Cerebellar nuclear complex (tissue), 1 donor: ENCODE measurements at places on chromosomes 11 and 22.

GRCh38 chr11:120354068-120354467 is 17.9 kb downstream of the ARHGEF12 start:
- DNase-seq = no peak

DNA sequence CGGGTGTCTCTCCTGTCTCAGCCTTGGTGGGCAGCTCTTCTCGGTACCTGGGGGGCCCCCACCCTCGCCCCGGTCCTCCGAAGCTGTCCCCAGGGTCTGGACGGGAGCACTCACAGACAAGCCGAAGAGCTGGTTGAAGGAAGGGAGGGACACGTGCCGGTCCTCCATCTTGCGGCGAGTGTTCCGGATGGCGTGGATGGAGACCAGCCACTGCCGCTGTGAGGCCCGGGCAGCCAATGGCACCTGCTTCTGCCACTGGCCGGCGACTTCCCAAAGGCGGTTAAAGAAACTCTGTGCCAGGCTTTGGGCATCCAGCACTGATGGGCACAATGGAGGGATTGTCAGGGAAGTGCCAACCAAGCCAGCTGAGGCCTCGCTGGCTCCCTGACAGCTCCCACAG is 18.7 kb downstream of the PPM1F start:
- no peak for DNase-seq

- DNase-seq = no peak
These were observed 1263.6 kb upstream of the RAG2 start for GRCh38 chr11:37861671-37862070.

DNA sequence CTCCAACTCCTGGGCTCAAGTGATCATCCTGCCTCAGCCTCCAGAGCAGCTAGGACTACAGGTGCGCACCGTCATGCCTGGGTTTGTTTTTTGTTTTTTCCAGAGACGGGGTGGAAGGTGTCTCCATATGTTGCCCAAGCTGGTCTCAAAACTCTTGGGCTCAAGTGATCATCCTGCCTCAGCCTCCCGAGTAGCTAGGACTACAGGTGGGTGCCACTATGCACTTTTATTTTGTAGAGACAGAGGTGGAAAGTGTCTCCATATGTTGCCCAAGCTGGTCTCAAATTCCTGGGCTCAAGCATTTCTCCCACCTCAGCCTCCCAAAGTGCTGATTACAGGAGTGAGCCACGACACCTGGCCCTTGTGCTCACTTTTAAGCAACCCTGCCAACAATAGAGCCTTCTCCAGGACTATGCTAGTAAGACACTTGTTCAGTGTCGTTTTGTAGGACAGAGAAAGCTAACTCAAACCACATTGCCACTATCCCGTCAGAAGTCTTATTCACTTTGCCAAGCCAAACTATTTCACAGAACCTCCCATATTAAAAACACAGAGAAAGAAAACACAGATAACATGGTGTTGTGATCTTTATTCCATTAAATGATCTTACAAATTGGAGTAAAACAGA is 9.4 kb upstream of the PLAAT3 start:
- no peak for DNase-seq

DNA sequence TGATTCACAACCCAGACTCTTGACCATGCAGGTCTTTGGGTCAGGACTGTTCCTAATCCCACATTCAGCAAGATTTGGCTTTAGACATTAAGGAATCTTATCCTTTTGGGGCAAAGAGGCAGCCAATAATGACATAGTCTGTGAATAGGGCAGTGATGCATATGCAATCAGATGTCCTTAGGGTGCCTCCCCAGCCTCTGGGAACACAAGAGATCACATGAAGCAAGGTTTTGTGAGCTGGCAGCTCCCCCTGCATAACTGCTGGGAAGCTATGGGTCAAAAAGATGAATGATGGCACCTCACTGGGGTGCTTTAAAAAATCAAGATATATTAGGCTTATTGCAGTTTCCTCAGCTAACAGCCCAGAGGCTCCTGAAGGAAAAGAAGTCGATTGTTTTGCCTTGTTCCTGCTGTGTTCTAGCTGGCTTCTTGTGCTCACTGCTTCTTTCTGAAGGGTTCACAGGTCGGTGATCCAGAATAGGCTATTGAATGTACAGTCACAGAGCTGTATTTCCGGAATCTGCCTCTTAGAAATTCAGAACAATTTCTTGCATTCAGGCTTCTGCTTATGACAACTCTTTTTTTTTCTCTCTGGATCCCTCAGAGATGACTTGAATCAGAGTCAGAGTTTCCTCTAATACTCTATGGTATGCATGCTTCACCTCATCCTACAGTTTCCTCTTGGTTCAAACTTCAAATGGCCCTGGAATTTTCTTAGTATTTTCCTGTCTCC is 31.7 kb downstream of the INSC start:
- no peak for DNase-seq

DNA sequence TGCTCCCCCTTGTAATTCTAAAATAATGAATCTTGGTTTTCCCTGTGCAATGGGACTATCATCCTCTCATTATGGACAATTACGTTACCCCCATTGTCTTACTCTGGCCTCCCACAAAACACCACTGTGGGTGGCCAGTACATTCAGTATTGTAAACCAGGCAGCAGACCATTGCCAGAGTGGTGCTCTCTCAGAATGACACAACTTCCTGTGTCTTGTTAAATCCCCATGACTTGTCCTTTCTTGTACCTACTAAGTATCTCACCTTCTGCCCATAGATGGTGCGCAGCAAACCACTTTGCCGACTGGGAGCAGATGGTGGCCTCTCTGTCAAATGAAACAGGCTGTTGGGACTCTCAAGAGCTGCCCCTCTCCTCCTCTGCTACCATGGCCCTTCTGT is 287.1 kb upstream of the RAG2 start:
- no peak for DNase-seq

DNA sequence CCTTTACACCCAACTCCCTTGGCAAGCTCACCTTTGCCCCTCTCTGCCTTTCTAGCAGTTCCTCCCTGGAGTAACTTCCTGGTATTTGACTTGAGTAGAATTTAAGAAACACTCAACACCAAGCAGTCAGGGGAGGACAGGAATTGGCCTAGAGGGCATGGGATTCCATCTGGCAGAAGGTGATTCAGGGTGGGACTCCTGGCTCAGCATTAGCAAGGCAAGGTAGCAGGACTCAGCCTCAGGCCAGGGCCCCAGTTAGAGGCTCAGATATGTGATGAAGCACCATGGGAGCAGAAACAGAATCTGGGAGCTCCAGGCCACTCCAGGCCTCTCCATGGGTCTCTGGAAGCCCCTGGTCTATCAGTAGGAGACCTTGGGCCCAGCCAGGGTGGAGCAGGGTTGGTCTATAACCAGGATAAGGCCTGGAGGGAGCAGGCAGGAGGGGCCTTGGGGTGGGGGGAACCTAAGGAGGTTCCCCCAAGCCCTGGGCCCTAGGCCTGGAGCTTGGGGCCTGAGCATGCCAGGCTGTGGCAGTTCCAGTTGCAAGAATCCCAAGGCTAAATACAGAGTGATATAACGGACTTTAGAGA is 148.2 kb downstream of the PARVA start:
- no peak for DNase-seq

DNA sequence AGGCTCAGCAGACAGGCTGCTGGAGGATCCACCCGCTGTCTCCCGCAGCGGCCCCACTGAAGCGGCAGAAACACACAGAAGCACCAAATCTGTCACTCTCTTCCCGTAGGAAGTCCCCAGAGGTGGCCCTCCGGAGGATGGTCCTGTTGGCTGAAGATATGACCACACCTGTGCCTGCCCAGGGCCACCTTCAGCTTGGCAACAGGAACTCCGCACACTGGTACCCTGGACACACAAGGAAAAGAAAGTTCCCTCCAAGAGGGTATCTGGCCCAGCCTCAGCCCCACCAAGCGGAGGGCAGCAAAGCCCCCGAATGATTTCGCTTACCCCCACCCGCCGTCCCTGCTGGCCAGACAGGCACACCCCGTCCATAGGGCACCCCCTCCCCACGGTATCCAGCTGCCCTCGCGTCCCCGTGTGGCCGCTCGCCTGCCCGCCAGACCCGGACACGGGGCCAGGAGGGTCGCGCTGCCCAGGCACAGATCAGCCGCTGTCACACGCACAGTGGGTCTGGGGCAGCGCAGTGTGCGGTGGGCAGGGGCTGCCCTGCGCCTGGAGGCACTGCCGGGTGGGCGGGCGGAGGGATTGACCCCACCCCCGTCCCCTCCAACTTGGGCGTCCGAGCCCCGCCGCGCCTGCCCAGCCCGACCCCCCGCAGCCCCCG is 7.0 kb downstream of the RASSF7 start:
- DNase-seq = no peak

DNA sequence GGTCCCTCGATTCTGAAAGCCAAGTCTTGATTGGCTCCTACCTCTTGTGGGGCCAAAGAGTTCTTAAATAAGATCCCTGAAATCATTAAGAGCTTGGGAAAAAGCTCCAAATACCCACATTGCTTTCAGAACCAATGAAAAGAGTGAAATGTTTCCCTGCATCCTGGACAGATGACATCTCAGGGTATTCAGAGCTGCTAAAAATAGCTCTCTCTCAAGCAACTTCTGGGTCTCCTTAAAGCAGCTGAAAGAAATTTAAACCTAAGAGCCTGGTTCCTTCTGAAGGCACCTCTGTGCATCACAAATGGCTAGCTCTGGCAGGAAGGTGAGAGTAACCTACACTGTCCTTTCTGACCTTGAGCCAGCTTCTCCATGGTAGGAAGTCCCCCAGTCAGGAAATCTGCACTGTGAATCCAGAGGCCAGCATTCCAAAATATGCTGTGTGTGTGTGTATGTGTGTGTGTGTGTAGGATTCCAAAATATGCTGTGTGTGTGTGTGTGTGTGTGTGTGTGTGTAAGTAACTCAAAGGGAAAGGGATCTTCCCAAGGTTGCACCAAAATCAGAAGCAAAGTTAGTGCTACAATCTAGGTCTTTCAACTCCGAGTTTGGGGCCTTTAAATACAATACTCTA is 50.1 kb downstream of the RELT start:
- no peak for DNase-seq

DNA sequence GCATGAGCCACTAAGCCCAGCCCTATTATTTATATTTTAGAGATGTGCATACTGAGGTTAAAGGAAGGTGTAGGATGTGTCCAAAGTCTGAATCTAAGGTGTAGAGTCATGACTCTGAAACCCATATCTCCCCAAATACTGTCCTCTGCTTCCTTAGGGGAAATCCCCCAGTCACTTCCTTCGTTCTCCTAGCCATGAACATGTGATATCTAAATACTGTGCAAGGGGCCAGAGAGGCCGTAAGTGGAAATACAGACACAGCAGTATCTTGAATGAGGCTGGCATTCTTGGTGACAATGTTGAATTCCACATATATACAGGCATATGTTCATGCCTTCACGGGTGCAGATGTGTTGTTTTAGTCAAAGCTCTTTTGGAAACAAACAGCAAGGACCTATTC is 21.3 kb upstream of the PATZ1 start:
- DNase-seq = no peak

- no peak for DNase-seq
These were observed 23.1 kb upstream of the ATXN10 start for GRCh38 chr22:45648301-45649117.

- DNase-seq = no peak
These were observed 198.3 kb downstream of the GRIK4 start for GRCh38 chr11:120709808-120710207.

DNA sequence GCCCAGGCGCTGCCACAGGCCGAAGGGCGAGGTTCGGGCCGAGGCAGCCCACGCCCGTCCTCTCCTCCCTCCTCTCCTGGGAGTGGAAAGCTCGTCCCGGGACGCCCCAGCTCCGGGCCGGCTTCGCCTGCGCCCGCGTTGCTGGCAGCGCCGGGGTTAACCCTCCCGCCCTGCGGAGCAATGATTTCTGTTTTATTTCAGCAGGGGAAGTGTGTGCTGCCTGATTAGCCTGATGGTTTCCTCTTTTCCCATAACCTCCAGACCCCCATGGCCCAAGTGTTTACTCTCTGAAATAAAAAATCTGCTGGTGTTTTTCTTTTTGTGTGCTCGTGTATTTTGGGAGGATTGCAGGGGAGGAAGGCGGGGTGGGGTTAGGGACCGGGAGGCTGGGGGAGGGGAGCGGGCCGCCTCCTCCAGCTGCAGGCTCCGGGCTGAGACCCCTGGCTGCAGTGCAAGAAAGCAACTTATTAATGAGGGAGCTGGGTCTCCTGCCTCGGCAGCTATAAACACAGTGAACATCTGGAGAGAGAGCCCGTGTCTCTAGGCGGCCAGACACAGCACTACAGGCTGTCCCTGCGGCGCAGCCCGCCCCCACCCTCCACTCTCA is 38.6 kb downstream of the ETS1 start:
- DNase-seq = no peak

- DNase-seq = no peak
These were observed 34.4 kb downstream of the ME3 start for GRCh38 chr11:86637988-86638387.

DNA sequence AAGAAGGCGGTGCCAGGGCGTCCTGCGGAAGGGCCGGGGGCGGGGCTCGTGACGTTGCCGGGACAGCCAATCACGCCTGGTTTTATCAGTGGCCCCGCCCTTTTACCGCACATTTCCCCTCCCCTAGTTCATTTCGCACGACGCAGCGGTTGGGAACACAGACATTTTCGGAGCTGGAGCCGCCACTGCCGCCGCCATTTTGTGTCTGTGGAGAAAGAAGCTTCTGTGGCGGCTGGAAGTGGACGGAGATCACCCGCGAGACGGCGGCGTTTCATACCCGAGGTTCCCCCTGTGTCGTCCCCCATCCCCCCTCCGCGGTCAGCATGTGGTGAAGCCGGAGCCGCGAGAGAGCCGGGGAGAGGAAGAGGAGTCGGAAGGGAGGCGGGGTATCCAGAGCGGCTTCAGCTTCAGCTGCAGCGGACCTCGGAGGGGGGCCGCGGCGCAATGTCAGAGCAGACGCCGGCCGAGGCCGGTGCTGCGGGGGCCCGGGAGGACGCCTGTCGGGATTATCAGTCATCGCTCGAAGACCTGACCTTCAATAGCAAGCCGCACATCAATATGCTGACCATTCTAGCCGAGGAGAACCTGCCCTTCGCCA is at the start of gene PCF11:
Gene PCF11, plus strand, starts transcription at position 136 of the 598 bp plus-strand sequence. Its CDS starts 309 bp downstream, at position 445.
- no peak for DNase-seq

GRCh38 chr22:39419096-39419495 is 19.5 kb downstream of the TAB1 start:
- DNase-seq = no peak

- DNase-seq = no peak
These were observed 46.7 kb upstream of the CCDC34 start for GRCh38 chr11:27409742-27410141.

- DNase-seq = no peak
These were observed 2.4 kb downstream of the MAPK1 start for GRCh38 chr22:21865041-21865440.

DNA sequence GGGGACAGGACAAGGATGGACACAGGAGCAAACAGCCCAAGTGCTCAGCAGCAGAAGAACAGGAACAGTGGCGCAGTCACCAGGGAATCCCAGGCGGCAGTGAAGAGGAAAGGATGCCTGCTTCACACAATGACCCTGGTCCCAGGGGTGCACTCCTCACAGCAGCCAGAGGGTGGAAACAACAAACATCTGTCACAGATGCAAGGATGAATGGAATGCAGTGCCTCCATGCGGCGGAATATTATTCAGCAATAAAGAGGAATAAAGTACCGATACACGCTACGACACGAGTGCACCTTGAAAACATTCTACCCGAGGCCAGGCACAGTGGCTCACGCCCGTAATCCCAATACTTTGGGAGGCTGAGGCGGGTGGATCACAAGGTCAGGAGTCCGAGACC is 12.7 kb downstream of the CSNK1E start:
- DNase-seq = no peak
